ENCODE measurements at places on chromosomes 11 and 22.

DNA sequence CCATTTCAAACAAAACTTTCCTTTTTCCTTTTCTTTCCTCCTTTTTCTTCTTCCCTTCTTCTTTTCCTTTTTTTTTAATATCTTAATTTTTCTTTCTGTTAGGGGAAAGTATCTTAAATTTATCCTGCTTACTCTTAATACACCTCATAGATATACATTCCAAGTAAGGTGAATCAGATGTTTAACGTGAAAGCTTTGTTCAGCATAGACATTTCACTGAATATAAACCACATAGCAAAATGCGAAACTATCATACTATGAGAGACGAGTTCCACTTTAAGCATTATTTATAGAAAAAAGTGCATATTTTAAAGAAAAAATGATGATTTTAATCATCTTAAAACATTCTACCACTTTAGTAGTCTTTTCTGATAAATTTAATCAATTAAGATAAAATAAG, 137.8 kb upstream of the MTMR2 start:
- no peak for DNase-seq

- DNase-seq: no peak
These were observed 60.6 kb upstream of the PPP6R3 start for GRCh38 chr11:68399916-68400315.

- no peak for DNase-seq
These were observed 73.2 kb downstream of the KIAA1671 start for GRCh38 chr22:25025491-25026400.

- no peak for DNase-seq
These were observed 560 bp downstream of the PHOX2A start for GRCh38 chr11:72243173-72244059.

DNA sequence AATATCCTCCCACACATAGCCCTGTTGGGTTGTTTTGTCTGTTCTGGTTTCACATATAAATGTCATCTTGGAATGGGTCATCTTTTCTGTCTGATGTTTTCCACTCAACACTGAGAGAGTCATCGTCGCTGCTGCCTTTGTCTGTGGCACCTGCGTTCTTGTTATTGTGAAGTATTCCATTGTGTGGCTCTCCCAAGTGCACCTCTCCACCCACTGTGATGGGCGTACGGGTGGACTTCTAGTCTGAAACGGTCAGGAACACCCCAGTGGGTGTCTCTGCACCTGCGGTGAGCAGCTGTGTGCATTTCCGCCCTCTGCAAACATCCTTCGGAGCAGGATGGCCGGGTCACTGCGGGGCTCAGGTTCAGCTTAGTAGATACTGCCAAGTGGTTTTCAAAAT, 34.5 kb upstream of the RTL6 start:
- no peak for DNase-seq

DNA sequence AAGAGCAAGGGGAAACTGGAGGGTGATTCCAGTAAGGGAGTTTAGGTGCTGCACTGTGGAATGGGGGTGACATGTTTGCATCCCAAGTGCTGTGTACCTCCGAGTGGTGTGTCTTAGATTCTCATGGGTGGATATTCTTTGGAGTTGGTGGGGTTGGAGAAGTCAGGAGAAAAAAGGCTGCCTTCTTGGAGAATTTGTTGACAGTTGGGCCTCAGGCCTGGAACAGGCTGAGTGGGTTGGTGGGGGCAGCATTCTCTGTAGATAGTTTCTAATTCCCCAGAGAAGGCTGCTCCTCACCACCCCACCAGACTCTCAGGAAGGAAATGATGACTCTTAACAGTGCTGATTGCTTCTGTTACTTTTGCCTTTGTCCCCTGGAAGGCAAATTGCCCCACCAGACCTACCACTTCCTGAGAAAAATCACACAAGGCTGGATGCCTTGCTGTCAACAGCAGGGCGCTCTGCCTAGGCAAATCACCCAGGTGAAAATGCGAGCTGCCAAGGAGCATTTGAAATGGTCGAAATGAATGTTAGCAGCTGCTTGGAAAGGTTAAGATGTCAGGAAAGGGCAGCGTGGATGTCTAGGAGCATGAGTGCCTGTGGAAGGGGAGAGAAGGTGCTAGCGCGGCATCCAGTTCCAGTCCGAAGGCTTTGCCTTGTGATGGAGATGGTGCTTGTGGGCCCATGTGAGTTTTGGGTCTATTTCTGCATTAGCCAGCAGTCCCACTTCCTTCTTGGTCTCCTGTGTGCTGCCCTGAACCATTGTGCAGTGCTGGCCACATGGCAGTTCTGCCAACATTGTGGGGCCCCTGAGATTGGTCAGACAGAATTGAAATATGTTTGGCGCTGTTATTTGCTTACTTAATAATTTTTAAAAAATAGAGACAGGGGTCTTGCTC, 29.7 kb upstream of the SORL1-AS1 start:
- no peak for DNase-seq

DNA sequence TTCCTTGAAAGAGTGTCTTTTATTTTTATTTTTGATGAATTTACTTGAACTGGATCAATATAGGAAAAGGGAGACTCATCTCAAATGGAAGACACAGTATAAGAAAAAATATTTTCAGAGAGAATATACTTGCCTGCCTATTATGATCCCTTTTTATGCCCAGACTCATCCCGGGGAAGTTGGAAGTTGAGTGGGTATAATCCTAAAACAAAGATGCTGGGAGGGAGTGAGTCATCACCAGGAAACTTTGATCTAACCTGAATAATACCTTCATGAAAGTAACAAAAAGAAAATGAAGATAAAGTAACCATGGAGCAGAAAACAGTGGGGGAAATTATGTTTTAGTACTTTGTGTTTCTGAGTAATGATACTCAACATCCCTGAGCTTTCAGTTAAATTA, 1514.0 kb downstream of the FAM181B start:
- no peak for DNase-seq

DNA sequence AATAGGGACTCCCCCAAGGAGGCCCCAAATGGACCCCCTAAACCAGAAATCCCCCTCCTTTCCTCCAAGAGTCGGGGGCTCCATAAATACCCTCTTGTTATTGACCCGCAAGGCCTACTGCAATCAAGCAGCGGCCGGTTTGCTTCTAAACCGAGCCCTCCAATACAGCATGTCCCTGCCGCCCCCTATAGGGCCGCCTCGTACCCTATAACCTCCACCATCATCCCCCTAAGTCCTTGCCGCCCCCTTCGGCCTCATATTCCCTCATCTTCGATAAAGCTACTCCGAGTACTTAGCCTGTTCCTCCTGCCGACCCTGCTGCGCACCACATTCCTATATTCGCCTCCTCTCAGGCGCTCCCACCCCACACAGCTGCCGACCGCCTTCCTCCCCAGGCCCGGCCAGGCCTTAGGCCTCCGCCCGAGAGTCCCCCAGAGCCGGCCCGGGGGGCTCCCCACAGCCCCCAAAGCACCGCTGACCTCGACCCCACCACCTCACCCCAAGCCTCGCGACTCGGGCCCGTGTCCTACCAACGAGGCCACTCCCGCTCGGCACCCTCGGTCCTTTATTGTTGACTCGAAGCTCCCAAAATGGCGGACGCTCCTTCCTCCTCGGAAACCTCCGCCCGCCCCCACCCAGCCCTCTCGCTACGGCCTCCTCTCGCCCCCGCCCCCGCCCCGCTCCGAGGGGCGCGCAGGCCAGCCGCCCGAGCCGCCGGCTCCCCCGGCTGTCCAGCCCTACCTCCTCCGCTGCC, 430 bp downstream of the DDX6 start:
- no peak for DNase-seq
